ENCODE measurements at places on chromosomes 3 and 15. TPM values are rescaled to one million over a fixed set of nuclear protein-coding genes. Genes with fewer than 3 reads are reported as not detected.

ADPGK gene
- total RNA-seq: 51.6 TPM

OIP5 gene
- 3.6 TPM for total RNA-seq

PTX3 gene
- total RNA-seq: 466 TPM

IMPG2 gene
- total RNA-seq: 0.85 TPM

TSEN2 gene
- 10.2 TPM for total RNA-seq

GOLGA6A gene
- total RNA-seq: not detected

ZNF620 gene
- total RNA-seq: 9.7 TPM

SLC12A1 gene
- under 0.01 TPM for total RNA-seq

GOLGA8T gene
- total RNA-seq: not detected

TMCO5A gene
- not detected for total RNA-seq

QARS1 gene
- total RNA-seq: 565 TPM

ARHGAP31 gene
- total RNA-seq: 64.1 TPM

BSN gene
- under 0.01 TPM for total RNA-seq

CD80 gene
- total RNA-seq: 0.17 TPM

BOC gene
- total RNA-seq: under 0.01 TPM

P2RY1 gene
- total RNA-seq: 0.88 TPM

TAGLN3 gene
- 0.19 TPM for total RNA-seq

NR2E3 gene
- 0.05 TPM for total RNA-seq

SAMMSON gene
- total RNA-seq: not detected

SNX22 gene
- 0.23 TPM for total RNA-seq

KY gene
- total RNA-seq: not detected

CLSTN2 gene
- 0.17 TPM for total RNA-seq

DUOXA2 gene
- total RNA-seq: not detected

DUOXA1 gene
- not detected for total RNA-seq

CFAP44 gene
- total RNA-seq: 0.98 TPM

GOLGA8H gene
- 1.0 TPM for total RNA-seq

IL5RA gene
- not detected for total RNA-seq

WDR49 gene
- total RNA-seq: 0.09 TPM

FAM107A gene
- total RNA-seq: 2.9 TPM

NUP210 gene
- 2.6 TPM for total RNA-seq

ARRDC4 gene
- 3.1 TPM for total RNA-seq

LHFPL4 gene
- total RNA-seq: not detected

CIDEC gene
- total RNA-seq: not detected

MESP1 gene
- total RNA-seq: 0.14 TPM

SOX2 gene
- total RNA-seq: not detected

KLHL40 gene
- total RNA-seq: not detected

C15orf62 gene
- total RNA-seq: 1.0 TPM

GOLGA8J gene
- total RNA-seq: not detected

CHRNA3 gene
- not detected for total RNA-seq

UROC1 gene
- total RNA-seq: not detected

ESYT3 gene
- total RNA-seq: not detected
